ENCODE measurements at places on chromosomes 2 and 18. TPM values are rescaled to one million over a fixed set of nuclear protein-coding genes. Genes with fewer than 3 reads are reported as not detected.

GRCh38 chr2:207465894-207466293 lies 63.9 kb upstream of the CREB1 start:
- DNase-seq: peak; percentile 22

DNA sequence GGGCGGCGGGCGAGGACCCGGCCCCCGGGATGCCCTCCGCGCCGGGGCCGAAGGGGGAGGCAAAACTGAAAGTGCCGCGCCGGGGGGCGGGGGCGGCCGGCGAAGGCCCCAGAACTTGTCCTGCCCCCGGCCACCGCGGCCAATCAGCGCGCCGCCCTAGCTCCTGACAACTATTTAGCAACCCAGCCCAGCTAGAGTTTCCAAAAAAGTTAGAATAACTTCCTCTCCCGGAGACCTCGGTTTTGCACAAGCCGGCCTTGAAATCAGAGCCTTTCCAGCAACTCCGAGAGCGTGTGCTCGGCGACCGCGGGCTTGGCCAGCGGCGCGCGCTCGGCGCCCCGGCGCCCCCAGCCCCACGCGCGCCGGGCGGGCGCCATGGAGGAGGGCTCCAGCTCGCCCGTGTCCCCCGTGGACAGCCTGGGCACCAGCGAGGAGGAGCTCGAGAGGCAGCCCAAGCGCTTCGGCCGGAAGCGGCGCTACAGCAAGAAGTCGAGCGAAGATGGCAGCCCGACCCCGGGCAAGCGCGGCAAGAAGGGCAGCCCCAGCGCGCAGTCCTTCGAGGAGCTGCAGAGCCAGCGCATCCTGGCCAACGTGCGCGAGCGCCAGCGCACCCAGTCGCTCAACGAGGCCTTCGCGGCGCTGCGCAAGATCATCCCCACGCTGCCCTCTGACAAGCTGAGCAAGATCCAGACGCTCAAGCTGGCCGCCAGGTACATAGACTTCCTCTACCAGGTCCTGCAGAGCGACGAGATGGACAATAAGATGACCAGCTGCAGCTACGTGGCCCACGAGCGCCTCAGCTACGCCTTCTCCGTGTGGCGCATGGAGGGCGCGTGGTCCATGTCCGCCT lies at the start of gene TWIST2:
TSS of gene TWIST2 (plus strand) at position 245 of the 850 bp plus-strand sequence. CDS start at position 376, 131 bp downstream.
- peak; percentile 65 for DNase-seq

DNA sequence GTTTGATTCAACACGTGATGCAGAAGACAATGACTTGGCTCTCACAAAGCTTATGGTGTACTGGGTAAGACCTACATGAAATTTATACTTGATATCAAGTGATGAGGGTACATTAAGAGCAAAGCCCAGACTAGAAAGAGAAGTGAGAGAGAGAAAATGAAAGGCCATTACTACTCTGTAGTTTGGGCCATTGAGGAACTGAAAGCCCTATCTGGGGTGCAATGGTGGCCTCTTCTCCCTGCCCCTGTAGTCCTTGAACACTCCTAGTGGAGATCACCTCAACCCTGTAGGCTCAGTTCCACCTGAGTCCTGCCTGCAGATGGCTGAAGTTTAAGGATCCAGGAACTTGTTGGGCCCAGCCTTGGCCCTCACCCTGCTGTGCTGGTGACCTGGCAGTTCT lies 569.8 kb upstream of the MEX3C start:
- no peak for DNase-seq

GRCh38 chr2:63613391-63613901 lies 24.7 kb downstream of the MDH1 start:
- no peak for DNase-seq

PRSS56 gene
- not detected for total RNA-seq

ST3GAL5 gene
- total RNA-seq: 2.6 TPM
